ENCODE measurements at places on chromosomes 11 and 22.

GRCh38 chr11:5767056-5767455 is 13.0 kb downstream of the OR52N4 start:
- no peak for DNase-seq

DNA sequence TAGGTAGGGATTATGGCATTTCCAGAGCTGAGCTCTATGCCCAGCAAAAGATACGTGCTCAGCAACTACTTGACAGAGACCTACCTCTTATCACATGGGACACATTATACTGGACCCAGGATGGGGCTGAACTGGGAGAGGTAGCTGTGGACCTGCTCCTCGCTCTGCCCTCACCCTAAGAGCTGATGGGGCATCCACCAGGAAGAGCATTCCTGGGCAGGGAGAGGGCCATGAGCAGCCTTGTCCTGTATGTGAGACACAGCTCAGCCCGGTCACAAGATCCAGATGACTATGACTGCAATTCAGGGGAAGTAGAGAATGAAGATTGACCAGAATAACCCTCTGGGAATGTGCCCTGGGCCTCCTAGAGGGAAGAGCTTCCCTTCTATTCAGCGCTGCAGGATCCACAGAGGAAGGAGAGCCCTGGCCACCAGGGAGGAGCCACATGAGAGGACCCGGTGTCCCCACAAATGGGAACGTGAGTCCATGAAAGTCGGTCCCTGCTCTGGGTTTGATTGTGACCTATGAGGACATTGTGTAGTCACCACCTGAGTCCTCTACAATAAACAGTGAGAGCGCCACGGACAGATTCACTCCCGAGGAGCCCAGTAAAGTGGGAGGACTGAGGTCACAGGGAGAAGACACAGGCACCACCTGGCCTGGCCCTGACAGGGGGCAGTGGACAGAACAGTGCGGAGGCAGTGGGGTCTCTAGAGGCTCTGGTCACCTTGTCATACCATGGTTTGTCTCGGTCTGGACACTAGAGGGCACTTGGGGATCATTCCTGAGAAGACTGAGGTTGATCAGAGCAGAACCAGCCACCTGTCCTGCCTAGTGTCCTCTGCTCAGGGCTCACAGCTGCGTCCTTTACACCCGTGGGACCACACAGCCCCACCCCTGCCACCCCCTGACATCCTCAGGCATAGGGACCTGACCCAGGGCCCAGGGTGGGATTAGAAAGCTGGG is 99.5 kb downstream of the ZNF280B start:
- no peak for DNase-seq

DNA sequence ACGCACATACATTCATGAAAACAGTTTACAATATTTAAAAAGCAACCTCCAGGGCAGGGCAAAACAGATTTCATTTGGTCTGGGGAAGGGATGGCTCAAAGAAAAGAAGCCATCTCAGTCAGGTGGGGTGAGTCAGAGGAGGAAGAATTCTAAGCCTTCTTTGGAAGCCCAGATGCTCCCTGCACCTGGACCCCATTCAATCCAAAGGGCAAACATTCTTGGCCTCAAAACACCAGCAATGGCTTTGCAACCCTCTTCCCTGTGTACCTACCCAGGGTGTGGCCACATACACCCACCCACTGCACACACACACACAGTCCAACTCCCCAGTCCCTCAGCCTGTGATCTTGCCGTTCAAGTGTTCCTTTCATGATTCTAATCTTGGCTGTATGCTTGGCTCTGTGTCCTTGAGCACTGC is 2.0 kb downstream of the KCNE3 start:
- no peak for DNase-seq

DNA sequence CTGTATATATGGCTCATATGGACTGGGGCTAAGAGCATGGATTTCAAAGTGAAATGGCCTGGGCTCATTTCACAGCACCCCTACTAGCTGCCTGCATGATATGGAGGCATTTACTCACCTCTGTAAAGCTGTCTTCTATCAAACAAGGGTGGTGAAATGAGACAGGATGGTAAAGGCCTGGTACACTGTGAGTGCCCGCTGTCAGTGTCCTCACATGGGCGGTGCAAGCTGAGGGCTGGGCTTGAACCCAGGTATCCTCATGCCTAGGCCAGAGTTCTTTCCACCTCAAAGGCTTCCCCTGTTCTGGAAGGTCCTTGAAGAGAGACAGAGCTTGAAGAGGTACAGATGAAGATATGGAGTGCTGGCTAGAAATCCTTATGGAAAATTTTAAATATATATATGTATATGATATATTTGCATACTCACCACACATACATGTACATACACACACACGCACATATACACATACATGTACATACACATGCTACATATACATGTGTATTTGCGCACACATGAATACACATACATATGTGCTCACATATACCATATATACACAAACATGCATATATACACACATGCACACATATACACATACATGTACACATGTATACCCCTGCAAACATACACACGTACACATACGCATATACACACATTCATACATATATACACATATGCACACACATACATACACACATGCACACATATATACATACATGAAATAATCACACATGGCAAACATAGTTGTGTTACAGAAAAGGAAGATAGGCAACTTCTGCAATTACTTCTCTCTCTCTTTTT is 44.7 kb downstream of the MICAL2 start:
- no peak for DNase-seq

GRCh38 chr22:23276656-23277582 is 96.6 kb downstream of the BCR start:
- DNase-seq = no peak

DNA sequence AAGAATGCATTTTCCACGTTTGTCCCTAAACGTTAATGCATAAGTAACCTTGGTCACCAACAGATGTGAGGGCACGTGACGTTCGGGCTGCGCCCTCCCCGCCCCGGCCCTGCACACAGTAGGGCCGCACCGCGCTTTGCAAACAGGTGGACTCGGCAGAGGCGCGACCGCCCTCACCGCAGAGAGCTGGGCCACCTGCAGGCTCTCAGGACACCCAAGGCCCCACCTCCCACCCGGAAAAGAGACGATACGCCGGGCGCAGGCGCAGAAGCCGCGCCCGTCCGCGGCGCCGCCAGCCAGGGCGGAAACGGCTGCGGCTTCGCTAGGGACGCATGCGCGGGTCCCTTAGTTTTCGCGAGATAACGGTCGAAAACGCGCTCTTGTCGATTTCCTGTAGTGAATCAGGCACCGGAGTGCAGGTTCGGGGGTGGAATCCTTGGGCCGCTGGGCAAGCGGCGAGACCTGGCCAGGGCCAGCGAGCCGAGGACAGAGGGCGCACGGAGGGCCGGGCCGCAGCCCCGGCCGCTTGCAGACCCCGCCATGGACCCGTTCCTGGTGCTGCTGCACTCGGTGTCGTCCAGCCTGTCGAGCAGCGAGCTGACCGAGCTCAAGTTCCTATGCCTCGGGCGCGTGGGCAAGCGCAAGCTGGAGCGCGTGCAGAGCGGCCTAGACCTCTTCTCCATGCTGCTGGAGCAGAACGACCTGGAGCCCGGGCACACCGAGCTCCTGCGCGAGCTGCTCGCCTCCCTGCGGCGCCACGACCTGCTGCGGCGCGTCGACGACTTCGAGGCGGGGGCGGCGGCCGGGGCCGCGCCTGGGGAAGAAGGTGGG is at the start of gene FADD:
FADD (plus strand) TSS at position 377 of the 831 bp plus-strand sequence; CDS start at position 541, 164 bp downstream.
- peak; percentile 90 for DNase-seq

GRCh38 chr11:72684236-72684912 is 10.2 kb upstream of the PDE2A start:
- peak; percentile 25 for DNase-seq

GRCh38 chr11:10909141-10909883 is 51.5 kb upstream of the ZBED5 start:
- no peak for DNase-seq

- DNase-seq = no peak
These were observed 571.8 kb downstream of the OPCML start for GRCh38 chr11:132960273-132961078.

DNA sequence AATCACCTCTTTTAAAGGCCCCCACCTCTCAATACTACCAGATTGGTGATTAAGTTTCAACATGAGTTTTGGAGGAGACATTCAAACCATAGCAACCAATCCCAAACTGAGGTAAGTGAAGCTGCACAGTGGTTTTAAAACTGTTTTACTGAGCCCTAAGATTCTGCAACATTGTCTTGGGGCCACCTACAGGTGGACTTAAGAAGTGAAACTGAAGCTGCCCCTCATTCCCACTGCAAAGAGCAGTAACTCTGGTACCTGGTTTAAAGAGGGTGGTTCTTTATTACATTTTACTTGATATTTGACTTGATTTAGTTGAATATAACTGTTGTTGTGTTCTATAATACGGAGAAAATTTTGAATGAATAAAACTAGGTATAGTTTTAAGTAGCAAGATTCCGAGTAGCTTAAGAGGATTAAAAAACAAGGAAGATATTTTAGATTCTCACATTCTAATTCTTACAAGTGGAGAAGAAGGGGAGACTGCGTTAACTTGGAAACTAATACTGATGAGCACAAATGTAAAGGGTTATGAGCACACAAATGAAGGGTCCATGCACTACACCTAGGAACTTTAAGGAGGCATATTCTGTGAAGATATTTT is 26.7 kb downstream of the SYT9 start:
- DNase-seq = no peak

- DNase-seq = no peak
These were observed 20.6 kb downstream of the MRPL23 start for GRCh38 chr11:1967641-1968225.

- DNase-seq = peak; percentile 48
These were observed 7.4 kb downstream of the ATL3 start for GRCh38 chr11:63663809-63664208.

- no peak for DNase-seq
These were observed 84.1 kb downstream of the TNRC6B start for GRCh38 chr22:40261783-40262182.

GRCh38 chr11:122655527-122656072 is at the start of gene UBASH3B:
Gene UBASH3B, plus strand, starts transcription at chr11:122655722. Its CDS starts 328 bp downstream, at chr11:122656050.
- peak; percentile 88 for DNase-seq

DNA sequence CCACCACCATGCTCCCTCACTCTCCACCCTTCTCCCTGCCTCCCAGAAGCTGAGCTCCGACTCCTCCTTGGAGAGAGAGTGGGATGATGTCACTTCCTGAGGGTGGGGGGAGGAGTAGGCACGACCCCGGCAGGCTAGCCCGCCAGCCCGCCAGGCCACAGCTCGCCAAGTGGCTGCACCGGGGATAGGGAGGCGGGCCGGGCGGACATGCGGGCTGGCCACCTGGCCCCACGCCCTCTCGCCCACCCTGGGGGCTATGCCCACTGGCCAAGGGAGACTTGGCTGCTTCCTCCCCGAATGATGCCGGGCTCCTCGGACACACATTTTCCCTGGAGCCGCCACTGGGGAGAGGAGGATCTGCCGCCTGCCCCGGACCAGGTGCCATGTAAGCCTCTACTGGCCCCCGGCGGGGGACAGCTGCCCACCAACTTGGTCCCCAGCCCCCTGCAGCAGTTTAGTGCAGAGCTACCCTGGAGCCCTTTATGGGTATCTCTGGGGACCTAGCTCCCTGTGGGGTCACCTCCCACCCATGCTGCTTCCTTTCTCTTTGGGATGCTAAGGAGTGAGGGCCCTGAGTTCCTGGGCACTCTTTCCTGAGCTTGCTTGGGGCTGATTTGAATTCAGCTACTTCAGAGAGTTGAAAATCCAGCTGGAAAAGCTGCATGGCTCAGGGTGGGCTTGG is 33.7 kb upstream of the MYRF start:
- DNase-seq = peak; percentile 53

DNA sequence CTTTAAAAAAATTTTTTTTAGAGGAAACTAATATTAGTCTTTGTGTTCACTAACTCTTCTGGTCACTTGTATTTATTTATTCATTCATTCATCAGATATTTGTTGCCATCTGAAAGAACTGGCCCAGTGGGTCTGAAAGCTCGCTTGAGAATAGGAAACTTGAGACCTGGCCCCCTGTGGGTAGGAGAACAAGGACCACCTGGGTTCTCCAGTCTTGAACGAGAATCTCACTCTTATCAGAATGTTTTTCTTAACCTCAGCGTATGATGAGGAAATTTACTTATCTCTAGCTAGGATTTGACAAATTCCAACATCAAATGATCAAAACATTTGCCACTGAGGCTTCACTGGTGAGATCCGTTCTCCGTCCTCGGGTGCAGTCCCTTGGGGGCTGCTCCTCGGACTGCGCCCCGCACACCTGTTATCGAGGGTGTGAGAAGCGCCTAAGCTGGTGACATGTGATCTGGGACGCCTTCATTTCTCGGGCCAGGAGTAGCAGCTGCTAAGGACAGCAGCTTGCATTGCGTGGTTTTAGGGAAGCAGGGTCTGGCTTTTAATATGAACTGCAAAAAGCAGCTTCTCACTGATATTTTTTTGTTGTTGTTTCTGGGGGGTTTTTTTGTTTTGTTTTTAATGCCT is 6.3 kb downstream of the C22orf31 start:
- no peak for DNase-seq

DNA sequence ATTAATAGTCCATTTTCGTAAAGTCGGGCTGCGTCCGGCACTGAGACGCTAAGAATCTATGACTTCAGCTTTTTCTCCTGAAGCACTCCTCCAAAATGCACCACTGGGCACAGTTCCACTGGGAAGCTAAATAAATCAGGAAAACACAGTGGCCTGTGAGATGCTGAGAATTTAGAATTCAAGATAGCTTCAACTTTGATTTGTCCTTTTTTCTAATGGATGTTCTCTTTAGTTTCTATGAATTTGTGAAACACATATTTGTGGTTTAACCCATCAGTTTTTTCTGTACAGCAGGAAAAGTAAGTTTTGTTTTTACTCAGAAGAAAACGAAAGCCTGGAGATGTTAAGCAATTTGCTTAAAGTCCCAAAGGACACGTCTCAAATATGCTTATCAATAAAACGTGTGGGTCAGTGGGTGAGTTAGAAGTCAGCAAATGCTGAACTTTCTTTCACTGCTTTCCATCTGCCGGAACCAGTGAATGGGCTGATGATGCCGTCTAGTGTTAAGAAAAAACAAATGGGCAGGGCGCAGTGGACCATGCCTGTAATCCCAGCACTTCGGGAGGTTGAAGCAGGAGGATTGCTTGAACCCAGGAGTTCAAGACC is 40.7 kb upstream of the CLMP start:
- no peak for DNase-seq

- no peak for DNase-seq
These were observed 83.7 kb upstream of the LINC01488 start for GRCh38 chr11:69397732-69398131.

- DNase-seq = no peak
These were observed 28.6 kb downstream of the ALG8 start for GRCh38 chr11:78110830-78111229.

GRCh38 chr11:27212248-27212780 is 150.7 kb downstream of the CCDC34 start:
- DNase-seq = no peak

DNA sequence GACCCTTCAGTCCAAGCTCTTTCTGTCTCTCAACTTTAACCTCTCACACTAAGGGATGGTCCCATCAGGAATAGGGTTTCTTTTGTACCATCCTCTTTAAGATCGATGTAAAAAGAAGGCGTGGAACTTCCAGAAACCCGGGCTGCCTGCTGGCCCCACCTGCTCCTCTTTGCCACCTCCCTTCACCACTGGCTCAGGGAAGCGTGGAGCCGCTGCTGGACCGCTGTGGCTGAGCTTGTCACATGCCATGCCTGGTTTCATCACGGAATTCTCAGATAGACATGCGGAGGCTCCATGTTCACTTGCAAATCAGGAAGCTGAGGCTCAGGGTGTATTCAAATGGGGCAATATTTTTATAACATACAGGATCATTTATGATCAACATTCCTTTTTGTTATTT is 399.7 kb downstream of the BRD1 start:
- DNase-seq = no peak
